ENCODE measurements at places on chromosomes 4 and X.

DNA sequence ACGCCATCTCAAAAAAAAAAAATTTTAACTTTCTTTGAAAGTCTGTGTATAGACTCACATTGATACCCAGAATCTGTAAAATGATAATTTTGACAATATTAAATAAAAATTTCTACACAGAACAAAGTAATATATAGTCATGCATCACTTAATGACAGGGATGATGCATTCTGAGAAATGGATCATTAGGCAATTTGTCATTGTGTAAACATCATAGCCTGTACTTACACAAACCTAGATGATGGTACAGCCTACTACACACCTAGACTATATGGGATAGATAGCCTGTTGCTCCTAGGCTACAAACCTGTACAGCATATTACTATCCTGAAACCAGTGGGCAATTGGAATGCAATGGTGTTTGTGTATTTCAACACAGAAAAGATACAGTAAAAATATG, 107.7 kb downstream of the BLTP1 start:
- DNase-seq: no peak

- no peak for DNase-seq
Measured at GRCh38 chr4:14264437-14264836, 636.9 kb upstream of the BOD1L1 start.

GRCh38 chrX:126799059-126799458, 20.5 kb upstream of the PRR32 start:
- no peak for DNase-seq

GRCh38 chrX:45172890-45173289, 27.8 kb downstream of the DIPK2B start:
- DNase-seq: no peak

DNA sequence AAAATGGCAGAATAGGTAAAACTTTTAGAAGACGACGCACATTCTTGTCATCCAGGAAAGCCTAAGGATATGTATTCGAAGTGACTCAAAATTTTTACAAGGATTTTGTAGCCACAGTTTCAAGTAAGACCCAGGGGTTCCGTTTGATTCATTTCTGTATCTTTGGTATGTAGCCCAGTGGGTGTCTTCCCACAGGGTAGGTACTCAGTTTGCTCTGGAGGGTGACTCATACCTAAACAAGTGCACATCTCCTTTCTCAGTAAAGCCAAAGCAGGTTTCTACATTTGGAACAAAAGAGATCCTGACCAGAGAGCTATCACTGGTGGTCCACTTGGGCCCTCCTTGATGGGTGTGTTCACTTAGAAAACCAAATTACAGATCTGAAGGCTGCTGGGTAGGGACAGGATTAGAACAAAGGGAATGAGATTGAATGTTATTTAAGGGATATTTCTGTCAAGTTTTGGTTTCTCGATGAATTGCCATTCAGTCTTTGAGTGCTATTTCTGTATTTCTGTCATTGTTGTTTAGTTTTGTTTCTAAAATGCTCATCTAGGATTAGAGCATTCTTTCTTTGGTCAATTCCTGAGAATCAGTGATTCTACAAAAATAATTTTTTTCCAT, 56.1 kb downstream of the PLS3 start:
- no peak for DNase-seq

- no peak for DNase-seq
Measured at GRCh38 chrX:136794080-136794479, 13.3 kb upstream of the ARHGEF6 start.

DNA sequence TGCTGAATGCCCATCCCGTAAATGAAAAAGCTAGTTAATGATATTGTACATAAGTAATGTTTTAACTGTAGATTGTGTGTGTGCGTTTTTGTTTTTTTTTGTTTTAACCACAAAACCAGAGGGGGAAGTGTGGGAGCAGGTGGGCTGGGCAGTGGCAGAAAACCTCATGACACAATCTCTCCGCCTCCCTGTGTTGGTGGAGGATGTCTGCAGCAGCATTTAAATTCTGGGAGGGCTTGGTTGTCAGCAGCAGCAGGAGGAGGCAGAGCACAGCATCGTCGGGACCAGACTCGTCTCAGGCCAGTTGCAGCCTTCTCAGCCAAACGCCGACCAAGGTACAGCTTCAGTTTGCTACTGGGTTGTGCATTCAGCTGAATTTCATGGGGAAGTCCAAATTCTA, at the start of gene SPP1:
TSS of gene SPP1 (plus strand) at position 249 of the 400 bp plus-strand sequence. CDS start 1,182 bp downstream, outside the sequence.
- DNase-seq: peak; percentile 8

DNA sequence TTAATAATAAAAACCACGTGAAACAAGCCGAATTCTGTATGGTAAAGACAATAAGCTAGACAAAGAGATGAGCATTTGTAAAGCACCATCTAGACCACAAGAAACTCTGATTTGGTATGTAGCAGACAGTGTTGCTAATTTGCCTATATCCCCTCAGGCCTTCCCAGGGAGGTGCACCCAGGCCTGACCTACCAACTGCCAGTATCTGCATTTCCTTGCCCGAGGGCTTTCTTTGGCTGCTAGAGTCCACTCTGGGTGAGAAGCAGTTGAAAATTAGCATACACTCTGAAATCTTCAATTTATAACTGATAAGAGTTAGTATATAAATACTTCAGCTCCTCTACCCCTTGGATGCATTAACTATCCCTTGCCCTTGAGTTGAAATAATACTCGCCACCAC, 37.4 kb upstream of the IL1RAPL1 start:
- DNase-seq: no peak

GRCh38 chr4:126440297-126440696, 1125.5 kb downstream of the FAT4 start:
- no peak for DNase-seq

DNA sequence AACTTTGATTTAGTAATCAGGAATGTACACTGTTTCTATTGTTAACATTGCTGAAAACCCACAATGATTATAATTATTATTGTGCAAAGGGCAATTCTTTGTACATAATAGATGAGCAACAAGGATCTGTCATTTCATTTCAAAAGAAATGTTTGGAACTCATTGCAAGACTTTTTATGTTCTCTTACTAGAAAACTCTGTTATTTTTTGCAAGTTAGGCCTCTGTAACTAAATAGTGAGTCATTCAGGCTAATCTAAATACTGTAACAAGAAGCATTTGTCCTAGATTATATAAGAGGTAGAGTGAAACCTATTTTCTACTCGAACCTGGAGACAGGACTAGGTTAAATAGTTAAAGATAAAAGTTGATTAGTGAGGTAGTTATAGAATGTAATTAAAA, 93.2 kb upstream of the FAM47B start:
- no peak for DNase-seq

- no peak for DNase-seq
Measured at GRCh38 chr4:111773858-111774257, 371.4 kb upstream of the FAM241A start.

Measured in CD4-positive, alpha-beta T cell treated with Interleukin-21 for 1 hour (primary cell).